ENCODE measurements at places on chromosomes 3 and 15.

- no peak for DNase-seq
Measured at GRCh38 chr3:120879411-120879810, 28.6 kb upstream of the STXBP5L start.

- no peak for DNase-seq
Measured at GRCh38 chr3:138384531-138384930, 36.2 kb downstream of the MRAS start.

- DNase-seq, result no peak
Measured at GRCh38 chr15:25797511-25797935, 65.6 kb downstream of the ATP10A start.

GRCh38 chr3:27681249-27681748, 40.8 kb downstream of the EOMES start:
- DNase-seq, result no peak

DNA sequence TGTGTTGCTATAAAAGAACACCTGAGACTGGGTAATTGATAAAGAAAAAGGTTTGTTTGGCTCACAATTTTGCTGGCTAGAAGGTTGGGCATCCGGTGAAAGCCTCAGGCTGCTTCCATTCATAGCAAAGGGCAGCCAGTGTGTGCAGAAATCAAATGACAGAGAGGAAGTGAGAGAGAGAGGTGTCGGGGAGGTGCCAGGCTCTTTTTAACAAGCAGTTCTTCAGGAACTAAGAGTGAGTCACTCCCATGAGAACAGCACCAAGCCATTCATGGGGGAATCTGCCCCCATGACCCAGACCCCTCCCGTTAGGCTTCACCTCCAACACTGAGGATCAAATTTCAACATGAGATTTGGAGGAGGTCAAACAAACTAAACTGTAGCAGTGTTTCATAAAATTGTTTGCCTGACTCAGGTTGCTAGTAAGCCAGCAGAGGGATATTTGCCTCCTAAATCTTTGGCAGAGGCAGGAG, 4.5 kb upstream of the PARP15 start:
- DNase-seq, result no peak

DNA sequence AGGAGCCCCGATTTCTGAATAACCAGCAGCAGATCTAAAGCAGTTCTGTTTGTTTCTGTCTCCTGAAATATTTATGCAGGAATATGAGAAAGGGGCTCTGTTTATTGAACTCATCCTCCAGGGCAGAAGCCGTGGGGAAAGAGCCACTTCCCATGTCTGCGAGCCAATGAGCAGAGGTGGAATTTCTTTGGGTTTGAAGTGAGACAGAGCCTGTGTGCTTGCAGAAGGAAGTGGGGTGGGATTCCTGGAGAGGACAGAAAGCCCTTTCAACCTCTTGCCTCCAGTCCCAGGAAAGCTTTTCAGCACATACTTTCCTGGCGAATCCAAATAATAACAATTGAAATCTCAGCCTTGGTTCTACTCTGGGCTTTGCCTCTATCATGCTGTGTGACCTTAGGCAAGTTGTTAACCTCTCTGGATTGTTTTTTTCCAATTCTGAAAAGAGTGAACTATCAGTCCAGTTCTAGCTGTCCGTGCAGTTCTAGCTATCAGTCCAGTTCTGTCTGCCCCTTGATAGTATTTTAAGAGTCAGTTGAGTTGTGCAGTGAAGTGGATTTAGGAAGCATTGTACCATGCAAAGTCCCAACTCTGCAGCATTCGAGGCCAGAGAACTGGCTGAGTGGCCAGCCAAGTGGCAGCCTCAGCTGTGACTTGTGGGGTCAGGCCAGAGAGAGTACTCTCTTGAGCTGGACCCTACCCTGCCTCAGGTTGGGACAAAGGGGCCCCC, 15.9 kb downstream of the CORO2B start:
- no peak for DNase-seq

- no peak for DNase-seq
Measured at GRCh38 chr3:104564045-104564643, 802.6 kb upstream of the ALCAM start.

DNA sequence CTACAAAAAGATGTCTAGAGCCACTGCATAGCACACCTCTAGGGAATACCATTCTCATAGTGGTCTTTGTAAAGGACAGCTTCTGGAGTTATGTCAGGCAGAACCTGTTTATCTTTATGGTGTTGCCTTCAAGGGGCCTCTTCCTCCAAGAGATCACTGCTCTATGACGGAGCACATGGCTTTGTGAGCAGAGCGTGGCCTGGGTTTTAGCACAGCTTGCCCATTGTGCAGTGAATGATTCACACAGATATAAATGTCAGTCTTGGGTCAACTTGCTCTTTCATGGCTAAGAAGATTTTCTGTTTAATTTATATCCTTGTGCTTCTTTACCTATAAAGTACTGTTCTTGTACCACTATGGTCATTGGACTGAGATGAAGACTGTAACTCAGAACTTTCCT, 41.5 kb upstream of the RBMS3 start:
- DNase-seq, result no peak

GRCh38 chr3:148146947-148147826, 550.5 kb upstream of the AGTR1 start:
- DNase-seq, result no peak

GRCh38 chr15:78000091-78000926, 77.2 kb downstream of the TBC1D2B start:
- peak; percentile 22 for DNase-seq

GRCh38 chr3:67077656-67078055, 79.5 kb downstream of the KBTBD8 start:
- no peak for DNase-seq

DNA sequence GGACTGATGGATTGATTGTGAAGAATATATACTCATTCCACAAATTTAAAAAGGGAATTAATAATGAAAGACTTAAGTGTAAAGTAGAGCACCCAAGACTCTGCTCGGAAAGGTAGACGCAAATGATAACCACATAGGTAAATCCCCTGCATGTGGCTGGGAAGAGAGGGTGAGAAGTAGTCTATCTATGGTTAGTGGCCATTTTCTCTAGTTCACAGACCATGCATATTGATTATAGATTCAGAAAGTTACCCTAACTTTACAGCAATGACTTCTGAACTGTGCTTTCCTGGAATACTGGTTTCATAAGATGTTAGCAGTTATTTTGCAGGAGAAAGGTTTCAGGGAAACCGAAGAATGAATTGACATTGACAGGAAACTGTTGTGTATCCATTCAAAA, 51.7 kb downstream of the CASR start:
- DNase-seq, result no peak

GRCh38 chr15:37016231-37016630, 84.1 kb downstream of the MEIS2 start:
- no peak for DNase-seq

DNA sequence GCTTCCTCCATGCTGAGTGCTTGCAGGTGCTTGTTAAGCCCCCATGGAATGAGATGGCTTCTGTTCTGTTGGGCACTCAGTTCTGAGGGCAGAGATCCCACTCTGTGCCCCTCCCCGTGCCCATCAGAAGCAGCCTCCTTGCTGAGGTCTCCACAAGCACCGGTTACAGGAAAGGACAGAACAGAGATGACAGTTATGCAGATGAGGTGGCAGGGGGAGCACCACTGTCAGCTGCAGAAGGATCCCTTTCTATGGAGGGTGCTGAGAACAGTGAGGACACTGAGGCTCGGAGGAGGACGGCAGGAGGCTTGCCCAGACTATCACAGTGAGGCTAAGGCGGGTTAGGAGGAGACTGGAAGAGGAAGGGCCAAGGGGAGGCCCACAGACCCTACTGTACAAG, 12.4 kb downstream of the CACNA2D2 start:
- DNase-seq, result no peak

DNA sequence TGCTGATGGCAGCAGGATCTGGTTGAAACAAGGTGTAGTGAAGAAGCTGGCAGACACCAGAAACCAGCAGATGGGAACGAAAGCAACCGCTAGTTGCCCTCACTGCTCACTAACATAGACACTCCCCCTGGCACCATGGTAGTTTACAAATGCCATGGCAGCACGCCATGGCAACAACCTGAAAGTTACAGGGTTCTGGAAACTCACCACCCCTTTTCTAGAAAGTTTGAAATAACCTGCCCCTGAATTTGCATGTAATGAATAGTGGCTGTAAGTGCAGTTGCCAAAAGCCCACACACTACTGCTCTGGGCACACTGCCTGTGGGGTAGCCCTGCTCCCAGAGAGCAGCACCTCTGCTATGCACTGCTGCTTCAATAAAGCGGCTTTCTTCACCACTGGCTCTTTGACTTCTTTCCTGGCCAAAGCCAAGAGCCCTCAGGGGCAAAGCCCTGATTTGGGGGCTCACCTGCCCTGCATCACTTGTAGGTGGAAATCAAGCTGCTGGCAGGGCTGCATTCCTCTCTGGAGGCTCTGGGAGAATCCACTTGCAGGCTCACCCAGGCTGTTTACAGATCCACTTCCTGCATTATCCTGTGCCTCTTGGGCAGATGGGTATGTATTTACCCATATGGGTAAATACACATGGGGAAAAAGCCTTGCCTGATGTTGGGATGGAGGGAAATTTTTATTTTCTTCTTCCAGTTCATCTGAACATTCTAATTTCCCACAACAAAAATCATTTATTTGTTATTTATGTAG, 2.0 kb upstream of the GP9 start:
- DNase-seq, result peak; percentile 42

DNA sequence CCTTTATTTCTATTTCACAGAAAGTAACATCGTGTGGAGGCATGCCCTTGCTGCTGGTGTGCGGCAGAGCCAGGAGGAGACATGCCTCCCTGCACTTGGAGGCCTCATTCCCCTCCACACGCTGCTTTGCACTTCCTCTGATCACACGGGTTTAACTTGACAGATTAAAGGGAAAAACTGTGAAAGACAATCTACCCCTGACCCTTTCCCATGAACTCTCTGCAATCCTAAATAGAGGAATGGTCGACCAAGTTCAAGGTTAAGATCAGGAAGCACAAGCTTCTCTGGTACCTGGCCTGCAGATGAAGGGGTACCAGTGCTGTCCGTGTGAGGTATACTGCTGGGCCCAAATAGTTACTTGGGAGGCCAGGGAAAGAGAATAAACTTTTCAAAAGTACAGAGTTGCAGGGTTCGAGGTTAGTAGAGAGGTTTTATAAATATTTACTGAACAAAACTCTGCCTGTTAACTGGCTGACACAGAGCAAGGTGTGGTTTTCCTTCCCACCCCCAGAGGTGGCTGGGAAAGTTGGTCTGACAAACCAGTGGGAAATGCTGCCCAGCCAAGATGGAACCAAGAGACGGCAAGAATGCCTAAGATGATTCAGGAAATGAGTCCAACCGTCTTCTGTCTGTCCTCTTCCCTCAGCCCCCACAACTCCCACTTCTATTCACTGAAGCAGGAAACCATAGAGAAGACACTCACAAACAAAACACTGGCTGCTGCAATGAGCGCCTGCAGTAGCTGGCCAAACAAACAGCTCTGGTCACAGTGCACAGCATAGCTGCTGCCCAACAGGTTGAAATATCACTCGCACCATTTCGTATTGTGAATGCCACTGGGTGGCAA, 79.6 kb downstream of the IGF2BP2 start:
- DNase-seq, result no peak

GRCh38 chr3:122678506-122678905, 2.1 kb upstream of the PARP14 start:
- DNase-seq, result no peak

GRCh38 chr3:188905547-188905946, 266.2 kb upstream of the TPRG1 start:
- DNase-seq, result no peak

GRCh38 chr3:16203671-16204629, 29.5 kb downstream of the GALNT15 start:
- DNase-seq, result peak; percentile 39

DNA sequence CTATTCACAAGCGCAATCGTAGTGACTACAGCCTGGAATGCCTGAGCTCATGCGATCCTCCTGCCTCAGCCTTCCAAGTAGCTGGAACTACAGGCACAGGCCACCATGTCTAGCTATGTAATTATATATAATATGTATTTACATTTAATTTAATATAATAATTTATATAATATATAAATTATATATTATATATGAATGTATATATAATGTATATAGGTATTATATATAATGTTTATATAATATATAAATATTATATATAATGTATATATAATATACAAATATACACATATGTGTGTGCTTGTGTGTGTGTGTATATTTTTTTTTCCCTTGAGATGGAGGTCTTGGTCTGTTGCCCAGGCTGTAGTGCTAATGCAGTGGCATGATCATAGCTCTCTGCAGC, 27.6 kb upstream of the ULK4 start:
- no peak for DNase-seq

DNA sequence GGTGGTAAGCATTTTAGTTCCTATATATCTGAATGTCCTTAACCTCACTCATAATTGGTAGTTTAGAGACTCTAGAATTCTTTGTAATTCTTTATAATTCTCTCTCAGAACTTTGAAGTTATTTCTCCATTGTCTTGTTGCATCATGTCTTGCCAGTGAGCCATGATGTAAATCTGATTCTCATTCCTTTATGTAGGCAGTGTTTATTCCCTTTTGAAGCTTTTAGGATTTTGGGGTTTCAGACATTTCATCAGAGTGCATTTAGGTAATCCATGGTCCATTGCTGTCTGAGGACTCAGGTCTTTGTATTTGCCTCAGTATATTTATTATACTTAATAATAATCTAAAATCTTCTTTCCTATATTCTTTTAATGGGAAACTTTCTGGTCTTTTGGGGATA, 20.6 kb downstream of the CMC1 start:
- no peak for DNase-seq

- DNase-seq, result peak; percentile 56
Measured at GRCh38 chr15:92082006-92082843, 228.7 kb downstream of the SLCO3A1 start.

- no peak for DNase-seq
Measured at GRCh38 chr15:79898369-79898768, 1.6 kb upstream of the MTHFS start.

DNA sequence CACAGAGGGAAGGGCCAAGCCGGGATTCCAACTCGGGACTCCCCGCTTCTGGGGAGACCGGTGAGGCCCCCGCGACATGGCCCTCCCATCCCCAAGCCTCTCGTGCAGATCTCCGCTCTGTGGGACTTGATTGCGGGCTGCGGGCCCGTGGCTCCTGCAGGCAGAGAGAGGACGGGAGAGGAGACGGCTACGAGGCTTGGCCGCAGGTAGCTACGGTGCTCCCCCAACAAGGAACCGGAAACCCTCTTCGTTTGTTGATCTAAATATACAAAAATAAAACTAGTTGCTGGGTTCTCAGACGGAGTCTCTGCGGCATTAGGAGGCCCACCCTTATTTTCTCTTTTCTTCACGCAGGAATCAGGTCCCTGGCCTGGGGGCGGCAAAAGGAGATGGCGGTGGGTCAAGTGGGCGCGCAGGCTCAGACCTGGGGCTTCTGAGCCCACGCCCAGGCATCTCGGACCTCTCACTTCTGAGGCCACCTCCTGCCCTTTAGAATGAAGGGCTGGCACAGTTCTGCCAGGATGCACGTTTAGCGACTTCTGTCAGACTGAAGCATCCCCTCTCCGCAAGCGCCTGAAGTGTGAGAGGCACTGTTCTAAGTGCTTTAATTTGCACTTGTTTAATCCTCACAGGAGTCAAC, 10.9 kb downstream of the GNB5 start:
- DNase-seq, result no peak

DNA sequence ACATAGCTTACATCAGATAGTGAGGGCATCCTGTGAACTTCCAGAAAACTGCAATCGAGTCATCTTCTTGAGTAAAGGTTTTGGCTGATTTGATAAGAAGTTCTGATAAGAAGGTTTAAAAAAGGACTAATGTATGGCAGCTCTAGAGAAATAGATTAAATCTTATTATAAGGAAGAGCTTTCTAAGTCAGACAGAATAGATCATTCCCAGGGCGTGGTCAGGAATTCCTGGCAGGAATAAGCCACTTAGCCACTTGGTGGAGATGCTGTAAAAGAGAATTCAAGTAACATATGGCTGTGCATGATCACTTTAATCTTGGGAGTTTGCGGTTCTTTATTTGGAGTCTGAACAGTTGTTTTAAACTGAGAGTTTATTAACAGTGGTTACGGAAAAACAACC, 17.4 kb downstream of the PGBD4 start:
- DNase-seq, result no peak
